Pancreas (tissue), 10 donors: ENCODE measurements at places on chromosomes 12 and 14. TPM values are rescaled to one million over a fixed set of nuclear protein-coding genes. Genes with fewer than 3 reads are reported as not detected.

- peak; percentile 76 for DNase-seq
Measured at GRCh38 chr12:6336889-6337853, 4.7 kb downstream of the TNFRSF1A start.

DNA sequence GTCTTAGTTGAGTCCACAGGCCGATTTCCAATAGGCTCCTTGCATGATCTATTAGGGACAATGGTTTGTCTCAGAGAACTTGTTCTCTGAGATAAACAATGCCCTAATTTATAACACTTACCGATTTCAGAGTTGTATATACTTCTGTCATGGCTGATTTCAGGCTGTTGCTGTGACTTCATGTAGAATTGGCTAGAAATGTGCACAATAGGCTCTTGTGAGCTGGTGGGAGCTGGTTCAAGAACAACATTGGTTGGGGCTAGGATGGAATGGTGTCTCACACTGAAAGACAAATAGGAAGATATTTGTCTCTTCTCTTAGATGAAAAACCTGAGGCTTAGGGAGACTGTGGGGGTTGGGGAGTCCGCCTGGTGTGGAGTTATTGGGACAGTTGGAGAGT is 6.7 kb upstream of the KRT86 start:
- DNase-seq = no peak

DNA sequence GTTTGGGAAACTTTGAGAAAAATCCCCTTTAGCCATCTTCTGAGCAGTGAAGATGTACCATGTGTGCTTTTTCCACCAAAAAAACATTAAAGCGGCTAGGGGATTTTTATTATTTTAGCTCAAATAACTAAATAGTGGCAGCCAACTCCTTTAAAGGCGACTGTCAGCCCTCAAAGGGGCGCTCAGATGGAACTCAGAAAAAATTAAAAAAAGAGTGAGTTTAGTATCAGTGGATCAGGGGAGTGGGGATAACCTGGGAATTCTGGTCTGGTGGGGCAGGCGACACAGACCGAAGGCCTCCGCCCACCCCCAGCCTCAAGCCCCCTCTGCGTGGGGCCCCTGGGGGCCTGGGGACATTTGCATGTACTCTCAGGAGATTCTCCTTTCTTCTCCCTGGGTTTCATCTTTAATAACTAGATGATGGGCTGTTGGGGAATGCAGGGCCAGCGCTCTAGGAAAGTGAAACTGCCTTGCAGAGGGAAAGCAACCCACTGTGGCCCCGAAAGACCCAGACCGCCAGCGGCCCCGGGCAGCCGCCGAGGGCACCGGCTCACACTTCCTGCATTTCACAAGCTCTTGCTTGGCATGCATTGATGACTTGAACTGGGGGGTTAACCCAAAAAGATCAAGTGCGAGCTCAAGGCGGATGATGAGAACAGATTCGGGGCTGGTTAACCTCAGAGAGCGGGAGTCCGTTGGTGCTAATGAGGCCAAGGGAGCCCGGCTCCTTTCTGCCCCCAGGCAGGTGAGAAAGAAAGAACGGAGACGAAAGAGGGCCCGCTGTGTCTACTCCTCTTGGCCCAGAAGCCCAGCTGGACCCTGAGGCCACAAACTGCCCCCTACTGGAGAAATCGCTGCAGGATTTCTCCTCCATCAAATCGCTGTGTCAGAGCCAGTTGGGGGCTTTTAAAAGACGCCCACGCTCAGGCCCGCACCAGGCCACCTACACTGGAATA is 7.3 kb upstream of the BATF start:
- DNase-seq = no peak

DNA sequence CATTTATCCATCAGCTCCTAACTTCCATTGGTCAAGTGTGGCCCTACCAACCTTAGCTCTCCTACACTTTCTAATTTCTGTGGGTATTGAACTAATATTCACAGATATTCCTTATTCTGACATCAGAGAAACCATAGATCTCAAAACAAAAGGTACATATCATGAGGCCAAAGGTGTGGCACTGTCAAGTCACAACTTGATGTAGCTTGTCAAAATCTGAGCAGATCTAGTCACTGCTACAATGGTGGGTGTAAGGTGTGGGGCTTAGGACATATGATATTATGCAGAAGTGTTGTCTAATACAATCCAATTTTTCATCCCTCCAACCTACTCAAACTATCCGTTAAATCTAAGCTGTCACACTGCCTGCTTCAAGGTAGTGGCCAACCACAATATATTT is 114.0 kb upstream of the FAR2 start:
- DNase-seq = no peak

GRCh38 chr12:68140556-68140955 is 19.0 kb downstream of the IFNG start:
- DNase-seq = no peak

- no peak for DNase-seq
Measured at GRCh38 chr12:71360013-71360412, 79.6 kb upstream of the LGR5 start.

DNA sequence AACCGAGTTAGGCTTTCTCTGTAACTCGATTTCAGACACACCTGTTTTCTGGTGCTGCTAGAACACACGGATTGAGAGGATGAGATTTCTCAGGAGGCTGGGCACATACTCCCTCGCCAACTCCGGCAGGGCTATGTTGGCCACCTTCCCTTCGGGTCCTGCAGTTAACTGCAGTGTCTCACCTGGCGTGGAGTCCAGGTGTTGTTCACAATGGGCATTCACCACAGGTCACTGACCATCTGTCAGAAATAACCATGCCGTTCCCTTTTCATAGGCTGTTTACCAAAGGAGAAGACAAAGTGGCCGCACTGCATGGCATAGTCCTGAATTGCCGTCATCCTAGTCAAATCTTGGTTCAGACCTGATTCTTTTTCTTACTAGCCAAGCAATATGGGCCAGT is 5.5 kb upstream of the KCNH3 start:
- DNase-seq = no peak

DNA sequence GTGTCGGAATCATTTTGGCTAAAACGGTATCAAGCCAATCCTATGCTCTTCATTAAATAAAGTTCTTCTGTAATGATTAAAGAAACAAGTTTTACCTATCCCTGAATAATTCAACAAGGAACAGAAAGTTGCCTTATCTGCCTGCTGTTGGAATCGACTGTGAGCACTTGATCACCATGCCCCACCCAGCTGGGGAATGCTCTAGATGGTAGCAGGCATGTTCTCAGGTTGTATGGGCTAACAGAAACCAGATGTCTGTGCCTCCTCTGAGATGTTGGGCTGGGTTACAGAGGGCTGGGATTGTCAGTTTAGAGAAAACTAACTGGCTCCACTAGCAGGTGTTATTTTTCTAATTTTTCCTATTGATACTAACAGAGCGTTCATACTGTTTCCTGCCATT is 28.9 kb downstream of the RTRAF start:
- no peak for DNase-seq

GRCh38 chr14:93969082-93969828 is 7.1 kb downstream of the ASB2 start:
- DNase-seq = no peak

DNA sequence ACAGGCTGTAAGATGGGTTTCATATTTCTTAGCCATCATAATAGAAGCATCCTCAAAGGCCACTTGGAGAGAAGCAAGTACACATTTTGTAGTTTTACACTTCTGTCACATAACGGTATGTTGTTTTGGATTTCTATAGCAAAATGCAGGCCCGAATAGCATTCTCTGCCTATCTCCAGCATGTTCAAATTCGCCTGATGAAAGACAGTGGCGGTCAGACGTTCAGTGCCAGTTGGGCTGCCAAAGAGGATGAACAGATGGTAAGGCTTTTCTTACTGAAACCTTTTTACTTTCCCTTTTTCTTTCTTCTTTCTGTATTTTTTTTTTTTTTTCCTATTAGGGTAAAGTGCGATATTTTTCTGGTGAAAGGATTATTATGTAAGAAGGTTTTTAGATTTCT is 110.5 kb downstream of the TTLL5 start:
- no peak for DNase-seq

DNA sequence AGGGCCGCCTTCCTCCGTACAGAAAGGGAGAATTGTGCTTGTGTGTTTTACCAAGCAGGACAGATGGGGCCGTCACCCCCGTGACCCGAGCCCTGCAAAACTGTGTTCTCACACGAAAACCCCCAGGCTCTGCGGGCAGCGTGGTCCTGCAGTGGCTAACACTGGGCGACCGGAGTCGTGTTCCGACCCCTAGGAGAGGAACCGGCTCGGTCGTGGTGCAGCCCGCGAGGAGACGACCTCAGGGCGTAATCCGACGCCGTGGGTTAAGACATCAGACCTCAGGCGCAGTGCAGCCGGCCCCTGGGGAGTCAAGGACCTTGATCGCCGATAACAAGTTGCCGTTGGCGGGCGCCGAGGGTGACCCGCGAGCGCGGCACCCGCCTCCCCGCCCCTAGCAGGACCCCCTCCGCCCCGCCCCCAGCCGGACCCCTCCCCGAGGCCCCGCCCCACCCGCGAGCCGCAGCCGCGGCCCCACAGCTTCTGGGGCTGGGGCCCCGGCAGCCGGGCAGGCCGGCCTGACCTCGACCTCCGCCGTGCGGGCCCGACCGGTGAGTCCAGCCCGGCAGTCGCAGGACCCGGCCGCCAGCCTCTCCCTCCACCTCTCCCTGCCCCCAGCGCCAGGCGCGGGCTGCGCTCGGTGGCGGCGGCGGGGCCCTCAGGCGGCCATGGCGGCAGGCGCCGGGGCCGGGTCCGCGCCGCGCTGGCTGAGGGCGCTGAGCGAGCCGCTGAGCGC is at the start of gene CHPT1:
CHPT1 (plus strand) TSS at position 444 of the 733 bp plus-strand sequence; CDS start at position 666, 222 bp downstream.
- peak; percentile 76 for DNase-seq

- DNase-seq = no peak
Measured at GRCh38 chr12:106025129-106025528, 113.6 kb downstream of the NUAK1 start.

DNA sequence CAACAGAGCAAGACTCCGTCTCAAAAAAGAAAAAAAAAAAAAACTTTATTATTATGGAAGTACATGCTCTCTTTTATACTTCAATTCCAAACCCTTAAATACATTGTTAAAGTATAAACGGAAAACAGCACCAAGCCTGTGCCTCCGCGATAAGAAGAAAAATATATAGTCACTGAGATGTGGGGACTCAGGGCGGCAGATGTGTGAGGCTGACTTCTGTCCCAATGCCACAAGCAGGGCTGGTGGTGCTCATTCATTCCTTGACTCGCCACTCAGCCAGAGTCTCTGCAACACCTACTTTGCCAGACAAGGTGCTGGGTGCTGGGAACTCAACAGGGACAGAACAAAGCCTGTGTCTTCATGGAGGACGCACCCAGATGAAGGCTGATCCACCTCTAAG is 13.8 kb downstream of the LGMN start:
- DNase-seq = no peak

NOVA1 gene
- total RNA-seq = 1.2 TPM

REP15 gene
- total RNA-seq = 0.51 TPM

PLA2G1B gene
- 11,300 TPM for total RNA-seq

CCDC60 gene
- not detected for total RNA-seq

CFAP54 gene
- total RNA-seq = 0.16 TPM

GPR135 gene
- 2.0 TPM for total RNA-seq
